ENCODE measurements at places on chromosomes 12 and 14.
A peak's percentile ranks its signal among the peaks of the same experiment; 100 is the strongest.

DNA sequence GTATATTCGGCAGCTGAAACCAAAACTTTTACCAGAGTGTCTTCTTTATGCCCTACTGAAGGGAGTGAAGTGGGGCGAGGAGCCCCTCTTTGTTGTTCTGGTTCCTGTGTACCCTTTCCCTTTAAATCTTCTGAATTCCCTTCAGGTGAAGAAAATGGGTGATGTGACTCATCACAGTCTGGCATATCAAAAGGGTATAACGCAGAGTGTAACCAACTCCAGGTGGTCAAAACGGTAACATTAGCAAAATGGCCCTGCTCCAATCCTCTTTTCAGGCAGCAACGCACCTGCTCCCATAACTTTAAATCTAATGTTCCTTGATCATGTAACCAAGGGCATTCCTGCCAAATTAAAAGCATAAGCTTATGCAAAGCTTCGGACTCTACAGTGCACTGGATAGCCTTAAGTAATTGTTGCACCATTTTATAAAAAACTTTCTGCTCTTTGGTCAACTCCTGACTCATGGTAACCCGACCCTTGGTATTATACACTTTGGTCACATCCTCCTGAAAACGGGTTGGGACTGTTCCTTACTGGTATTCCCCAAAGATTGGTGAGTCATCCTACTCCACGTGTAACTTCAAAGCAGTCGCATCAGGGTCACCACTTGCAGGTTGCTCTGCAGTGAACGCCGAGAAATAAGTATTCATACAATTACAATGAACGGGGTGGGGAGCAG is 83.1 kb downstream of the KCNMB4 start:
- DNase-seq, result no peak

- DNase-seq, result no peak
Observed at GRCh38 chr12:93167841-93168492, 209.8 kb upstream of the NUDT4 start.

GRCh38 chr14:65153101-65153500 is 50.8 kb upstream of the MAX start:
- no peak for DNase-seq

GRCh38 chr12:7709969-7710675 is 1.1 kb upstream of the DPPA3 start:
- DNase-seq, result no peak

DNA sequence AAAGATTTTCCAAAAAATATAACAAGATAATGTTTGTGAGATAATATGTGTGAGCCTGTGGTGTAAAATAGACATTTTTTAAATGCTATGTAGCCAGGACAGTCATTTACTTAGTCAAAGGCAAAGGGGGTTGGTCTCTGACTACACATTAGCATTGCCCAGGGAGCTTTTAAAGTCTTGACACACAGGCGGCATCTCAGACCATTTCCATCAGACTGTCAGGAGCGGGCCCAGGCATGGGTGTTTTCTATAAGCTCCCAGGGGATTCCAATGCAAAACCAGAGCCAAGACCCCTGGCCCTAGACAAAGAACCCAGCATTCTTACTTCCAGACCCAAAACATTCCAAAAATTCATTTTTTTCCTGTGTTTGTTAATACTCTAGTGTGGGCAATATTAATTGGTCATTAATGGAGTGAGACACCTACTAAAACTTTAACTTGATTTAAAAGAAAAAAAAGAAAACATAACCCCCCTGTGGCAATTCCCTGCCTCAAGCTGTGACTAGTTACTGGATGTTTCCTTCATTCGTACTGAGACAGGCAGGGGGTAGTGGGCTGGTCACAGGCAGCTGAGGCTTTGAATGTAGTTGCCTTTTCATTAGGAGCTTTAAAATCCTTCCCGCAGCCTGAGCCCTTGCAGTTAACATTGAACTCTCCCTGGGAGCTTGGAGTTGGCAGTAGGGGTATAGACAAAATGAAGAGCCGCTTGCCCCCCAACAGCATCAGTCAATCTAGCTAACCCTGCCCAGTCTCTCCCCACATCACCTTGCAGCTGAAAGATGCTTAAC is 103.7 kb downstream of the CMKLR1 start:
- DNase-seq, result no peak

- DNase-seq, result no peak
Observed at GRCh38 chr14:26032348-26032747, 565.5 kb downstream of the NOVA1 start.

GRCh38 chr12:69284131-69284530 is 44.8 kb downstream of the CPSF6 start:
- DNase-seq, result peak; percentile 67
